NCI-H2171 (cell line): ENCODE measurements at places on chromosomes 11 and 22.

DNA sequence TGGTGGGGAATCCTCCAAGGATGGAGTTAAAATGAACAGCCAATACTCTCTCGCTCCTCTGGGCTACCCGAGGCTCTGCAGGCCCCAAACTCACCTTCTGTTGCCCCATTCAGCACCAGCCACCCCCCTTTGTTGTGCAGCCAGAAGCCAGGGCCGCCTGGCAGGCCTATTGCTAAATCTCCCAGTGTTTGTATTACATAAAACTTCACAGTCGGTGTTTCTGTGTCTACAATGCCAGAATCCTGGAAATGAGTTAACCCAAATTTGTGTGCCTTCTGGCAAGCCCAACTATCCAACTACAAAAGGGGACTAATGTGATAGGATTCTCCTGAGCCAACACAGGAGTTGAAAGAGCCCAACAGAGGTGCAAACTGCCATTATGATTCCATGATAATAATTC, 9.3 kb downstream of the KCNJ5 start:
- DNase-seq = no peak

GRCh38 chr11:88508759-88509581, 171.4 kb upstream of the CTSC start:
- DNase-seq = no peak

GRCh38 chr22:24117942-24118341, 63.3 kb upstream of the SUSD2 start:
- DNase-seq = no peak

GRCh38 chr11:45141631-45142030, 4.8 kb upstream of the PRDM11 start:
- DNase-seq = no peak

DNA sequence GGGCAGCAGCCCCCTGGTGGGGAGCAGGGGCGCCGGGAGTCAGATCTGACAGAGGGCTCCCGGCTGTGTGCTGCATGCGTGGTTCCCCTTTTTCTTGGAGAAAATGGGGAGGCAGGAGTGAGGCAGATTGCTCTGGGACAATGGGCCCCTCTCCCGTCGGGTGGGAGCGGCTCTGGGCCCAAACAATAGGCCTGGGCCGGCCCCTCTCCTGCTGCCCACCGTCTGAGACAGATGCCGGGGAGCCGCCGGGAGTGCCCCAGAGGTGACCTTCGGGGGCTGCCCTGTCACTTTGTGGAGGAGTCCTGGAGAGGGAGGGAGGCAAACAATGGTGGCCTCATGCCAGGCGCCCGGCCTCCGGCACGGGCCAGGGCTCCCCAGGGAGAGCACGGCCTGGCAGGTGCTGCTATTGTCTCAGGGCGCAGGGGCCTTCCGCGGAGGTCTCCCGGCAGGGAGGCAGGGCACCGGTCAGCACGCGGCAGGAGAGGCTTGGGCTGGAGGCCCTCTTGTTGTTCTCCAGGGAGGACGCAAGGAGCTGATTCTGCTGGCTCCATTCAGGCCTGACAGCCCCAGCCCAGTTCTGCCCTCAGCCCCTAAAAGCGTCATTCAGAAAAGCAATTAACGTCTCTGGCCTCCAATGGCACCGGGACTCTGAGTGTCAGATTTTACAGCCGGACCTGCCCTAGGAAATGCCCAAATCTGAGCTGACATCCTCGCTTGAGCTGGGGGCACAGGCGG, 44.8 kb downstream of the SMIM38 start:
- no peak for DNase-seq

DNA sequence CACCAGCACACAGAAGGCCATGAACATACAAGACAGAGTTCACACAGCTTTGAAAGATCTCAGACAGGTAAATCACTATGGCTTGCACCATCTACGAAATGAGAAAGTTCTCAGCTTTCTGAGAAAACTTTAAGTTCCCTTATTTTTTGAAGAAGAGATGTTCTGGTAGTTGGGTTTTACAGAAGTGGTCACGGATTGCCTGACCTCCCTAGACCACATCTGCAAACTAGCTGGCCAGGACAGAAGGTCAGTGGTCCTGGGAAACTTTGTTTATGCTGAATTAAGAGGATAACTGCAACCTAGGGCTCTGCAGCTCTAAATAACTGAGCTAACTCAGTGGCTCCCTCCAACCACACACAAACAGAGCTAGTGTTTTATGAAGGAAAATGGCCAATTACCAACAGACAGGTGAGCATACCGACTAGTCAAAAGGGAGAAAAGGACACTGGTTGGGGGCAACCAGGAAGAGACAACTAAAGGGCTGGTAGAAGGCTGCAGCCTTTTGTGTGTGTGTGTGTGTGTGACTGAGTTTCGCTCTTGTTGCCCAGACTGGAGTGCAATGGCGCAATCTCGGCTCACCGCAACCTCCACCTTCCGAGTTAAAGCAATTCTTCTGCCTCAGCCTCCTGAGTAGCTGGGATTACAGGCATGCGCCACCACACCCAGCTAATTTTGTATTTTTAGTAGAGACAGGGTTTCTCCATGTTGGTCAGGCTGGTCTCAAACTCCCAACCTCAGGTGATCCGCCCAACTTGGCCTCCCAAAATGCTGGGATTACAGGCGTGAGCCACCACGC, 8.5 kb upstream of the SCN2B start:
- no peak for DNase-seq

GRCh38 chr11:75345455-75346160, 5.9 kb downstream of the ARRB1 start:
- no peak for DNase-seq

GRCh38 chr11:68812526-68812925, 29.2 kb downstream of the CPT1A start:
- no peak for DNase-seq

DNA sequence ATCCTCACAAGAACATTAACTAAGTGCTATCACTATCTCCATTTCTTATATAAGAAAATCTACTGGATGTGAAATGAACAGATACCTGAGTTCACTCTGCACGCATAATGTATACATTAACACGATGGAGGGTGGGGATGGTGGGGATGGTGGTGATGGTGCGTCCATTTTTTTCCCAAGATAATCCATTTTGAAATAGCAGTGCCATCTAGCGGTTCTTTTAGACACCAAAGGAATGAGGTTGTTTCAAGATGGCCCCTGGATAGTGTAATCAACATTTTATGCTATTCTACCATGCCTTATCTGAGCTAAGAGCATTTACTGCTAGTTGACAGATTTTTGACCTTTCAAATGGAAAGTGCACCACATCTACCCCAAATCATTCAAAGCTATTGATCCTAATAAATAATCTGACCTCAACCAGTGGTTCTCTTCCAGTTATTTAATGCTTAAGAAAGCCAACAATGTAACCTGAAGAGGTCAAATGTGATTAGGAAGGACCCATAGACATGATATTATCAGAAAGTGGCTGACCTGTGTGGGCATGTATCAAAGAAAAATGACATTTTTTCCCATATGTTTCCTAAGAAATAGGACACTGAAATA, 714.7 kb upstream of the TENM4 start:
- peak; percentile 29 for DNase-seq

- no peak for DNase-seq
Observed at GRCh38 chr22:31105282-31105929, 2.0 kb downstream of the SELENOM start.

DNA sequence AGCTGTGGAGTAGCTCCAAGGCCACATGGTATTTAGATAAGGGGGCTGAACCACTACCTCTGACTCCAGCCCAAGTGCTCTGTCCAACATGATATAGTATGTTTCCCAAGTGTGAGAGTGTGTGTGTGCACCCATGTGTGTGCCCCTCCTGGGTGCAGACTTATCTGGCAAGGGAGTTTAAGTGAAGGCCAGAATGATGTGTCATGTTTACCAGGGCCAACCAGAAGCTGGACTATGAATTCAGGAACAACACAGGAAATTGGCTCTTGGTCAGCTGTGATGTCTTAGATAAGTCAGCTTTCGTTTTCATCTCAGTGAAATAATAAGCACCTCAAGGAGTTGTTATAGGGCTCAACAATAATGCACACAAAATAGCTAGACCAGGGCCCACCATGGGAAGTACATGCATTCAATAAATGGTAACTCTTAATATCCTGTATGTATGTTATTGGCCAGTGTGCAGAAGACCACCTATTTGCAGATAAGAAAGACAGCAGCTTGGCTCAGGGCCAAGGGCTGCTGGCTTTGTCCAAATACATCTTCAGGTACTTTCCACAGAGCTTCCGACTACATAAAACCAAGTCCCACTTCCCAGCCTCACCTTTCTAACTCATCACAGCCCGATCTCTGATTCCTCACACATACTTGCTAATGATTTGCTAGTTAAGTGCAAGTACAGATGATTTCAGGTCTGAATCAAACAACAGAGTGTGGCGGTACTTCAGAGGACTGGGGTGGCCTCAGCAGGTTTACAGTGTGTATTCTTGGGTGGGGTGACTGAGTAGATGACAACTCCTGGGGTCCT, 120.9 kb downstream of the ME3 start:
- no peak for DNase-seq

DNA sequence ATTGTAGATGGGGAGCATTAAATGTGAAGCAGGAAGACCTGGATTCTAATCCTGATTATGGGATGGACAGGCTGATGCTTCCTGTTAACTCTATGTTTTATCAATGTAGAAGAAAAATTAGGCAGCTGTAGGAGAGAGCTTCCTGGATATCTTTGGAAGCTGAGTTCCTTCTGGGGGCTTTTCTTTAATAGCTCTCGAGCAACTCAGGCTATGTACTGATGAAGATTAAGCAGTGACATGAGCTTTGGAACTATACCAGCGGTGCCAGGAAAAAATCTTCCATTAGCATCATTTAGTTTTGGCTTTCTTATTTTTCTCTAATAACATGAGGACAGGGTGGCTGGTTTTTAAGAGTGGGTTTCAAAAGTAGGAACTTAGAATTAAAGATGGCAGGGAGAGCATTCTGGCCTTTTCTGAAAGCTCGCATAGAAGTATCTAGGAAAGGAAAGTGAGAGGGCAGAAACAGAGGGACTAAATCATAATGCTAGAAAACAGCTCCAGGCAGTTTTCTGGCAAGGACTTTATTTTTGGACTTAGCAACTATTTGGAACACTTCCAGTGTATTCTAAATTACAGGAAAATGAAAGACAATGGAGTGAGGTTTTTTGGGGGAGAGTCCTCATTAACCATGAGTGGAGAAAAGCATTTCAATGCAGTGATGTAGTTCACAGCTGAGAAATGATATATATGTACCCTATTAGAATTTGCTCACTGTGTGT, 69.2 kb upstream of the RRM1 start:
- DNase-seq = no peak

GRCh38 chr11:7851391-7851790, 54.6 kb upstream of the OR5P2 start:
- DNase-seq = no peak

- no peak for DNase-seq
Observed at GRCh38 chr11:2666401-2666741, 33.4 kb downstream of the KCNQ1OT1 start.

- no peak for DNase-seq
Observed at GRCh38 chr11:129911298-129911697, 15.9 kb upstream of the NFRKB start.

- no peak for DNase-seq
Observed at GRCh38 chr11:45754261-45754709, 50.7 kb upstream of the SLC35C1 start.

- DNase-seq = no peak
Observed at GRCh38 chr22:35984183-35985175, 44.1 kb downstream of the RBFOX2 start.

DNA sequence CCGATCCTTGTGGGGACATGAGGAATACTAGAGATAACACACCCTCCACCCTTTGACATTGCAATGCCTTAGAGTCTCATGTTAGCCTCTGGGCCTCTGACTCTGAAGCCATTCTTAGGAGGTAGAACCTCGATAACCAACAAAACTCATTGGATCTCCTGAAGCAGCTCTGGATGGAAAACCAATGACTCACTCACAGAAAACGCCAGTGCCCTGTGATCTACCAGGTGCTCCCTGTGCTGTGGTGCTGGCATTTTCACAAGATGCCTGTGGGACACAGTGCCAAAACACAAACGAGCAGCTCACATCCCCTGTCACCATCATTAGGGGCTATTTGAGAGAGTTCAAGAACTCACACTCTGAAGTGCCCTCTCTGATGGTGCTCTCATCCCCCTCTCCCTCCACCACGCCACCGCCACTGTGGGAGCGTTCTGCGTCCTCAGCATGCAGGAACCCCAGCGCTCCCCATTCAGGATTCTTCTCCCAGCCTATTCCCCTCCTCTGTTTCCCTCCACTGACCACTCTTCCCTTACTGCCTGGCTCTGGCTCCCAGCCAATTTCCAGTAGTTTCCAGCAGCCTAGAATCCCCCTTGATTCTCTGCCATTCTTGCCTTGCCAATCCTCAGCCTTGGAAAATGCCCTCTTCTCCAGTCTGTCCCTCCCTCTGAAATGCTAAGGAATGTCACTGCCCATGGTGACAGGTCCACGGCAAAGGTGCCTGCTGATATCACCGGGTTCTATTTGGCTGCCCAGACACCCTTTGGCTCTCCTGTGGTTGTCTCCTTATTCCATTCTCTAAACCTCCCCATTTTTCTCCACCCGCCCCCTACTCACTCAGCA, 4.7 kb upstream of the POLD4 start:
- DNase-seq = no peak

GRCh38 chr22:17952273-17952801, 72.0 kb downstream of the MICAL3 start:
- no peak for DNase-seq

DNA sequence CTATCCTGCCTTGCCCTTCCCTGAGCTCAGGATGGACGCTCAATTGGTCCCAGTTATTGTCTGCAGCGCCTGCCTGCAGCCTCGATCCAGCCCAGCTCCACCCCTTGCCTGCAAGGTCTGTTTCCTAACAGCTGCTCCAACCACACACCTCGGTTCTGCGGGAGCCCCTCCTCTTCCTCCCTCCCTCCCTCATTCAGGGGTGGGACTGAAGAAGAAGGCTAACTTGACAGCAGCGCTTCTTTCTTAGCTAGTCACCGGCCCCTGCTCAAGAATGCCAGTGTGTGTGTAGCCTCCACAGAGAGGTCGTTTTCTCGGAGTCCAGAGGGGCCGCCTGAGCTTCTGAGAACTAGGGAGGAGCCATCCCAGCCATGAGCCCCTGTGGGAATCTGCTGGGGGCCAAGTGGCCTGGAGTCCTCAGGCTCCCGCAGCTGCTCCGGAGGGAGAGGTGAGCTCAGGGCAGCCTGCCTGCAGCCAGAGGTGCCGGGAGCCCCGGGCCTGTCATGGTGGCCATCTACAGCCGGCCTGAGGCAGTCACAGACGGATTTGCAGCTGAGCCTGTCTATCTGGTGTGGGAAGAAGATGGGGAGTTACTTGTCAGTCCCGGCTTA, 36.1 kb downstream of the LIMK2 start:
- DNase-seq = no peak

DNA sequence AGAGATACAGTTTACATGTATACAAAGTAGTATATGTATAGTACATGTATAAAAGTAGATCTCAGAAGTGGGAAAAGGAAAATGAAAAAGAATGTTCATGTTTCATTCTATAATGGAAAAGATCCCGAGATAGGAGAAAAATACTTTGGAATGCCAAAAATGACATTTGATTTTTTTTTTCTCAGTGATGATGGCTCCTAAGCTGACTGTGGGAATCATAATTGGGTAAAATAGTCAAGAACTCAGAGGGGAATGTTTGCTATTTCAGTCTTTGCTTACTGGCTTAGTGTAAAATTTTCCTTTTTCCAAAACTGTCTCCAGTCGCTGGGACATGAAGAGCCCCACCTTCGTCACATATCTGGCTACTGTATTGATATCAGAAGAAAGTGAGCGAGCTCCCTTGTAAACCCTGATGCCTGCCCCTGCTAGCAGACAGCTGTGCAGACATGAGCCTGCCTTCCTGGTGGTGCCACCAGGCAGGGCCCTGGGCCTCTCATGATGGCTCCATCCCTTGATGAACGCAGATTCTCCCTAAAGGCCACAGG, 944.6 kb downstream of the NTM start:
- DNase-seq = no peak
